ENCODE measurements at places on chromosomes 7 and 10. TPM values are rescaled to one million over a fixed set of nuclear protein-coding genes. Genes with fewer than 3 reads are reported as not detected.
A peak's percentile ranks its signal among the peaks of the same experiment; 100 is the strongest.

EBLN1 gene
- total RNA-seq, result not detected

- H3K27ac ChIP-seq, result no peak overlapping the region
- H3K27me3 ChIP-seq, result peaks cover 67% of the 10 kb centered on the region
- no peaks in the 10 kb centered on the region for H3K4me1 ChIP-seq
- no peaks in the 10 kb centered on the region for H3K36me3 ChIP-seq
- no peak overlapping the region for H3K4me3 ChIP-seq
- DNase-seq, result no peak
These were observed 15.8 kb upstream of the LYZL2 start for GRCh38 chr10:30645340-30645827.

DNA sequence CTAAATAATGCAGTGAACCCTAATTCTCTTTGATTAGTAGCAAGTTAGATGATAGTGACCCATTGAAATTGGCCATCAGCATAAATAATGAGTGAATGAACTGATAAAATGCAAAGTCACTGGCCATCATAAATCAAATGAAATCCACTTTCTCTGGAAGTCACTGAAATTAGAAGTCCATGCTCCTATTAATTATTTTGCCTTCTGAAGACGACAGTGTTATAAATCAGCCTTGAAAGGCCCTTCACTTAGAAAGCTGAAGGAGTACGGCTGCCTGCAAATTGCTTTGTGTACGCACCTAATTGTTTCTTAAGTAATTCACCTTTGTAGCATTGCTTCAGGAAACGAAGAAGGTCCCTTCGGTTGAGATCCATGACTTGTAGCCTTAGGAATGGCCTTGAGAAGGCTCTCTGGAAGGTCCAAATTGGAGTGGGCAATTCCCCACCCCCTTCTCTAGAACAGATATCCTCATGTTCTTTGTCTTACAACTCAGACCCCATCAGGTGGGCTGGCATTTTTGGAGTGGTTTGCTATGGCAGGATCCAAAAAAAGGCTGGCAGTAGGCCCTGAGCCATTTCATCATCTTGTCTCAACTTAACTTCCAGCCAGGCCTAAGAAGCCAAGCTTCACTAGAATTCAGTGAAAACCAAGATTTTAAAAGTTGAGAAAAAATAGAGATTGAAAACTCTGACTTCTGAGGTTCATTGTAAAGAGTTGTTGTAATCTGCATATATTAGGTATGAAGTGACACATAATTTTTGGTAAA lies 420.3 kb downstream of the LRMDA start:
- no peaks in the 10 kb centered on the region for H3K27me3 ChIP-seq
- H3K4me3 ChIP-seq, result no peak overlapping the region
- H3K4me1 ChIP-seq, result no peaks in the 10 kb centered on the region
- H3K27ac ChIP-seq, result no peak overlapping the region

GBX1 gene
- not detected for total RNA-seq

PRLHR gene
- not detected for total RNA-seq

GRCh38 chr7:1228545-1229201 lies 4.0 kb upstream of the UNCX start:
- peaks cover 5% of the 10 kb centered on the region for H3K4me1 ChIP-seq
- H3K27ac ChIP-seq, result no peak overlapping the region
- H3K27me3 ChIP-seq, result peaks cover 36% of the 10 kb centered on the region
- DNase-seq, result no peak
- H3K4me3 ChIP-seq, result no peak overlapping the region
- H3K36me3 ChIP-seq, result no peaks in the 10 kb centered on the region

DNA sequence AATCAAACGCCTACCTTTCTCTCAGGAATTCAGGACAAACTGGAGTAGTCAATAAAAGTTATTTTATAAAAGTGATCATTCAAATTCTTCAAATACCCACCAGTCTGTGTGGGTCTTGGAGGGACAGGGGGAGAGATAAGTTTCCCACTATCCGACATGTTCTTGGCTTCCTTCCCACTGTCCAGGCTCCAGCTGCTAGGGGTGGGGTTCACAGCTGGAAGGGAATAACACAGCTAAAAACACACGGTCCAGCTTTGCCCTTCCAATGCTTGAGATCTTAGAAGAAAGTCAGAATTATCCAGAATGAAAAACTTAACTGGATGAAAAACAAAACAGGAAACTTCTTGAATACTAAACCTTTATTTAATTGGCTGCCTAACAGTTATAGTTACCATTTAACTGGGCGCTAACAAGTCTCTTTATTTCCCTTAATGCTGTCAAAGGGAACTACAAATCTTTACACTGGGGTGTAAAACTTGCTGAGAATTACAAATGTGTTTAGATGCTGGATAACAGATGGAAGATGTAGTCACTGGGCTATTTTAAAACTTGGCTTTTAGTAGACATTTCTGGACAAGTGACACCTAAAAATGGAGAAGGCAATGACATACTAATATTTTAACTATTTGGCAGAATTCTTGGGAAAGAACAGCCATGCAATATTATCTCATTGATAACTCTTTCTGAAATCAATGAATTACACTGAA lies 172.8 kb upstream of the IMMP2L start:
- H3K4me3 ChIP-seq, result no peak overlapping the region
- DNase-seq, result no peak
- H3K27ac ChIP-seq, result no peak overlapping the region
- H3K36me3 ChIP-seq, result no peaks in the 10 kb centered on the region

DNA sequence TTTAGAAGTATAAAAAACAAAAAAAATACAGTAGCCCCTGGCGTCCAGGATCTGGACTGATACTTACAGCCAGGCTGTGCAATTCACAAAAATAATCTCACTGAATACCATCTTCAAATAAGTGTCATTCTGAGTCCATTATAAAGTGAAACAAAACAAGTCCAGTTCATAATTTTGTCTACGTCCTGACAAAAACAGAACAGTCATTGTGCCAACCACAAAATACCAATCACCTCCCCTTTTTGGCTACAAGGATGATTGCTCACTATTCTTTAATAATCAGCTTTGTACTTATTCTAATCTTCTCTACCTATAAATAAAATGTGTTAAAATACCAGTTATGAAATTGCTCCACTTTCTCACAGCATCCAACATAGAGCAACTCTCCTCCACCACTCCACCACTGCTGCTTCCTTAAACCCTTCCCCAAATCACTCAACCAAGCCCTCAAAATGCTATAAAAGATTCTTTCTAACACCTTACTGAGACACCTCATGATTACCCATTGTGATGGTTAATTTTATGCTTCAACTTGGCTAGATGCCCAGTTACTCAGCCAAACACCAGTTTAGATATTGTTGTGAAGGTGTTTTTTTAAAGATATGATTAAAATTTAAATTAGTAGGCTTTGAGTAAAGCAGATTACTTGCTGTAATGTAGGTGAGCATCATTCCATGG lies 479.8 kb upstream of the SEMA3A start:
- H3K4me1 ChIP-seq, result no peaks in the 10 kb centered on the region
- no peaks in the 10 kb centered on the region for H3K36me3 ChIP-seq
- H3K27me3 ChIP-seq, result no peaks in the 10 kb centered on the region
- no peak overlapping the region for H3K27ac ChIP-seq
- DNase-seq, result no peak

- no peaks in the 10 kb centered on the region for H3K36me3 ChIP-seq
- H3K27ac ChIP-seq, result no peak overlapping the region
- DNase-seq, result no peak
- no peak overlapping the region for H3K4me3 ChIP-seq
- H3K27me3 ChIP-seq, result no peaks in the 10 kb centered on the region
These were observed 16.2 kb downstream of the PKD1L1 start for GRCh38 chr7:47932016-47932415.

HELLS gene
- 96.8 TPM for total RNA-seq

- peaks cover 7% of the 10 kb centered on the region for H3K27me3 ChIP-seq
- no peak overlapping the region for H3K27ac ChIP-seq
- no peak overlapping the region for H3K4me3 ChIP-seq
- H3K36me3 ChIP-seq, result no peaks in the 10 kb centered on the region
These were observed 38.4 kb downstream of the TWIST1 start for GRCh38 chr7:19079066-19079465.

DNA sequence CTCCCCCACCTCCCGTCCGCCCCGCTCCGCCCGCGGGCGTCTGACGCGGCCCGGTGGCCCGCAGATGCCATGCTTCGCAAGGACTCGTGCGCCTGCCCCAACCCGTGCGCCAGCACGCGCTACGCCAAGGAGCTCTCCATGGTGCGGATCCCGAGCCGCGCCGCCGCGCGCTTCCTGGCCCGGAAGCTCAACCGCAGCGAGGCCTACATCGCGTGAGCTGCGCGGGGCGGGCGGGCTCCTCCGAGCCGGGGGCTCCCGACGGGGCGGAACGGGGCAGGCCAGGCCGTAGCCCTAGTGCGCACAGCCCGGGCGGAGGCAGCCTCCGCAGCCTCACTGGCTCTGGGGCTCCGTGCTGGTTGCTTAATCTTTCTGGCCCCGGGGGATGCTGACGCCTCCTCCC lies 2.8 kb downstream of the ASIC3 start:
- peaks cover 8% of the 10 kb centered on the region for H3K27me3 ChIP-seq
- no peaks in the 10 kb centered on the region for H3K36me3 ChIP-seq
- peaks cover 8% of the 10 kb centered on the region for H3K4me1 ChIP-seq
- no peak overlapping the region for H3K4me3 ChIP-seq
- H3K27ac ChIP-seq, result no peak overlapping the region

MMP21 gene
- not detected for total RNA-seq

NME8 gene
- not detected for total RNA-seq

SFXN3 gene
- total RNA-seq, result 21.1 TPM

GRCh38 chr7:152313831-152314604 lies 121.8 kb downstream of the KMT2C start:
- no peak for DNase-seq
- H3K4me3 ChIP-seq, result peak overlapping the region; percentile 0
- H3K27me3 ChIP-seq, result no peaks in the 10 kb centered on the region
- peaks cover 33% of the 10 kb centered on the region for H3K4me1 ChIP-seq
- no peaks in the 10 kb centered on the region for H3K36me3 ChIP-seq
- H3K27ac ChIP-seq, result no peak overlapping the region

GJD4 gene
- total RNA-seq, result not detected

KNDC1 gene
- 0.05 TPM for total RNA-seq

DNA sequence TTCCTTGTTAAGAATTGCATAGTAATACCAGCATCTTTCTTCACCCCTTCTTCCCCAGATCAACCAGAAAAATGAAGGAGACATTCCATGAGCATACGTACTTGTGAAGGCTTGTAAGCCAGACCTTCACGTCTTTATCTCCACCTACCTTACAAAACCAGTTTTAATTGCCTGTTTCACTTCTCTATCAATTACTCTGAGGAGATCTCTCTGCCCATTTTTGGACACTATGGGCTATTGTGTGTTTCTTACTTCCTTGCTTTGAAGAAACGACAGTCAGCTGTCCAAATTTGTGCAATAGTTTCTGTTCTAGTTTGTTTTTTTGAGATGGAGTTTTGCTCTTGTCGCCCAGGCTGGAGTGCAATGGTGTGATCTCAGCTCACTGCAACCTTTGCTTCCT lies 349.7 kb upstream of the MBL2 start:
- H3K4me1 ChIP-seq, result no peaks in the 10 kb centered on the region
- H3K27me3 ChIP-seq, result no peaks in the 10 kb centered on the region
- H3K4me3 ChIP-seq, result no peak overlapping the region
- H3K36me3 ChIP-seq, result no peaks in the 10 kb centered on the region
- no peak for DNase-seq

GRCh38 chr7:81195033-81195432 lies 276.2 kb upstream of the SEMA3C start:
- H3K36me3 ChIP-seq, result no peaks in the 10 kb centered on the region
- no peaks in the 10 kb centered on the region for H3K27me3 ChIP-seq
- no peaks in the 10 kb centered on the region for H3K4me1 ChIP-seq

GLRX3 gene
- 95.0 TPM for total RNA-seq

Measured in natural killer cell treated with Interleukin-12 subunit alpha and Interleukin-12 subunit beta and Interleukin-15 and Interleukin-18, amount 100 ng/mL, for 72 hours (primary cell).